ENCODE measurements at places on chromosomes 5 and 9.

GRCh38 chr5:39249069-39249468, 29.7 kb upstream of the FYB1 start:
- no peak for DNase-seq

- DNase-seq, result no peak
These were observed 1.8 kb downstream of the SEMA5A start for GRCh38 chr5:9544056-9544455.

- DNase-seq, result no peak
These were observed 125.1 kb downstream of the CMYA5 start for GRCh38 chr5:79814699-79815098.

DNA sequence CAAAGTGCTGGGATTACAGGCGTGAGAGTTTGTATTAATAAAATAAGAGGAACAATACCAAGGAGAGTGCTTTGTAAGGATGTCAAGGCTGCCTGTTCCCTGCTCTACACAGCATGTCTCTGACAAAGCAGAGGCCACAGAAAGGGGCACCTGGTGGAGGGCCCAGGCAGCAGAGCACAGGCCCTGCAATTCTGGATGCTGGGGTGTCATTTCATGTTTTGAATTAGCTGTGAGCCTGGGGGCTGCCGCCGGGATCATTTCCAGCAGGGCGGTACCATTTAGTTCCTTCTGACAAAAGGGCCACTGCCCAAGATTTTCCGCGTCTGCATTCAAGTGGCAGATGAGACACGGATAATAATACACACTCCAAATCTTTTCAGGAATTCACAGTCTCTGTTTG, 396.9 kb downstream of the GADD45G start:
- no peak for DNase-seq

DNA sequence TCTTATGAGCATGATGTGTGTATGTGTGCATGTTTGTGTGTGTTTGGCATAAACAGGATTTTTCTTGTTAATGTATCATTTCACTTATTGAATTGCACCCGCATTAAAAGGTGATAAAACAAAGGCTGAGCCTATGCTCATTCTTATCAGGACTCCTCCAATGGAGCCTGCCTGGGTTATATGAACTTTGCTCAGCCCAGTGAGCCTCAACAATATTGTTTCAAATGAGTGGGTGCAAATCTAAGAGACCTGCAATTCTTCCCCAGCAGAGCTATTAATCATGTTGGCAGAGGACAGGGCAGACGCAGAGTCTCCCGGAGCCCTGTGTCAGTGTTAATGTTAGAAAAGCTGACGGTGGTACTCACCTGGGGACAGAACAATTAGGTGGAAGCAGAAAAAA, 71.6 kb downstream of the SH3RF2 start:
- no peak for DNase-seq

GRCh38 chr9:137434498-137435380, 6.4 kb downstream of the ENTPD8 start:
- no peak for DNase-seq

- no peak for DNase-seq
These were observed 153.5 kb downstream of the SEMA6A start for GRCh38 chr5:116421080-116421629.

All from AG09309 (cell line).